Activated naive CD4-positive, alpha-beta T cell (primary cell): ENCODE measurements at places on chromosomes 11 and 22.

- DNase-seq: no peak
Measured at GRCh38 chr11:36512016-36512415, 1.9 kb upstream of the TRAF6 start.

GRCh38 chr22:19105456-19105855 lies 16.8 kb downstream of the DGCR2 start:
- DNase-seq: no peak

GRCh38 chr22:27679176-27679575 lies 122.4 kb downstream of the MN1 start:
- no peak for DNase-seq

DNA sequence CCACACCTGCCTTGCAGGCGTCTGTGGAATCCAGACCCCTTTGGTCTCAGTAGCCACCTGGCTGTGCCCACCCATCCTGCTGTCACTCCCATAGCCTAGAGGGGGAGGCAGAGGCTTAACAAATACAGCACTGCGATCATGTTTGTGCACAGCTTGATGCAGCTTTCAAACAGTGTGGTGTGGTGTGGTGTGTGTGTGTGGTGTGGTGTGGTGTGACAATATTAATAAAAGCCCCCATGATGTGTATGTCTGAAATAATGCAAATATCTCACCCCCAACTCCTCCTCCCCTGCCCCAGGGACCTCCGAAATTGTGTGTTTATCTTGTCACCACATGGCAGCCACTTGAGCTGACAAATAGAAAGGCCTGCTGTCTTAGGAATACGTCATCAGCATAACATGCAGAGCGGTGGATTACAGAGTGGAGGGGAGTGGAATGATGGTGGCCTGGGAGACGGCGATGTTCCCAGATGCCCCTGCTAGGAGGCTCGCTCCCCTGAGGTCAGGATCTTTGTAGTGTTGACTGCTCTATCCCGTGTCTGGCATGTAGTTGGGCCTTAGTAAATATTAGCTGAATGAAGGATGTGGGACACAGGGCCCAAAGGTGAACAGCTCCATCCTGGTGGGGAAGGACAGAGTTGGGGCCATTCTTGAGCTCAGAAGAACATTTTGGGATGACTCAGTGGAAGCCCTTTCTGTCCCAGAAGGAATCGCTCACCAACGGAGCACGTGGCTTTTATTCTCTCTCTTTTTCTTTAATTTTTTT lies 2.8 kb downstream of the PDXP start:
- DNase-seq: no peak

DNA sequence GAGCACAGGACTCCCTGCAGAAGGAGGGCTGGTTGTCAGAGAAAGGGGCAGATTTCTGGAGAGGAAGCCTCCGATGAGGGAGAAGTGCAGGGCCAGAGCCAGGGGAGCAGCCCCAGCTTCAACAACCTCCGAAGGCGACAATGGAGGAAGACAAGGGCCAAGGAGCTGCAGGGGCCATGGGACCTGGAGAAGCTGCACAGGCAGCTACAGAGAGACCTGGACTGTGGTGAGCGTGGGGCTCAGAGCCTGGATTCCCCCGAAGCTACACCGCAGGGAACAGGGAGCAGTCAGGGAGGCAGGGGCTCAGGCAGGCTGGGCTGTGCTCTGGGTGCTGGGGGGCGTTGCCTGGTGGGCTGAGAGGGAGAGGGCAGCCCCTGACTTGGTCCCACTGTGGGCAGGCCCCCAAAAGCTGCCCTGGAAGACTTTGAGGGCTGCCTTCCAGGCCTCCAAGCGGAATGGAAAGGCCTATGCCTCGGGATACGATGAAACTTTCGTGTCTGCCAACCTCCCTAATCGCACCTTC lies 2.4 kb downstream of the TSGA10IP start:
- no peak for DNase-seq

- DNase-seq: no peak
Measured at GRCh38 chr11:81112718-81113117, 1620.9 kb downstream of the FAM181B start.

GRCh38 chr22:25970999-25971811 lies 198.1 kb upstream of the SEZ6L start:
- no peak for DNase-seq

- no peak for DNase-seq
Measured at GRCh38 chr11:1122664-1123002, 35.1 kb upstream of the MUC5AC start.

GRCh38 chr11:121143921-121144320 lies 42.9 kb downstream of the TECTA start:
- no peak for DNase-seq

DNA sequence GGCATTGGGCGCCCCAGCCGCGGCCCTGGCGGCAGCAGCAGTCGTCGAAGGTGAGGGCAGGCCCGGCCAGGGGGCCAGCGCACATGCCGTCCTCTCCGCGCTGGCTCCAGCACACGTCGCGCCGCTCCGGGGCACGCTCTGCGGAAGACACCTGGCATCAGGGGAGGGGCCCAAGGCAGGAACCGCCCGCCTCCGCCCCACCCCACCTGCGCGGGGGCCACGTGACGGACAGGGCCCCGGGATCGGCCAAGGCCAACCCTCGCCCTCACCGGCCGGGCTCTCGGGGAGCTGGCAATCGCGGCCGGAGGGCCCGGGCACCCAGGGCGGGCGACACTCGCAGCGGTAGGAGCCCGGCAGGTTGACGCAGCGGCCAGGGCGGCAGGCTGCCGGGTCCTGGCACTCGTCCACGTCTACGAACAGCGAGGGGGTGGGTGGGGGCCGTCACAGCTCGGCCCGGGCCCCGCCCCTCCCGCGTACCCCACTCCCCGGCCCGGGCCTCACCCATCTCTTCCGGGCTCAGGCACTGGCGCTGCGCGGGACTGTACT lies 14.9 kb downstream of the SCYL1 start:
- peak; percentile 60 for DNase-seq

GRCh38 chr11:95434489-95435057 lies 203.6 kb upstream of the SESN3 start:
- DNase-seq: no peak

DNA sequence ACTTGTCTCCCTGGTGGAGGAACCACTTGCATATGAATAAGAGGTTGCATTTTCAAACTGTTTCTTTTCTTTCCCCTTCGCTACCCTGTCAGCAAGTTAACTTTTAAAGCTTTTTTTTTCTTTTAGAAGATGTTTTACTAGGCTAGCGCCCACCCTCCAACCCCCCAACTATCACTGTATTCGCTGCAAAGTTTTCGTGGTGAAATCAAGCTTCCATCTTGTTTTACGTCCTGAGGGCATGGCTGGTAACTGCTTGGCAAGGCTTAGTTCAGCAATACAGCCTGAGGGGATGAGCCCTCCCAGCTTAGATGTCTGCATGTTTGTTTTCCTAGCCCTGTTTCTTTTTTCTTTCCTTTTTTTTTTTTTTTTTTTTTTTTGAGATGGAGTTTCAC lies 1359.3 kb downstream of the LRRC4C start:
- DNase-seq: no peak

GRCh38 chr11:70546191-70546940 lies 148.0 kb downstream of the CTTN start:
- DNase-seq: no peak

- no peak for DNase-seq
Measured at GRCh38 chr22:38203090-38203810, 1.5 kb downstream of the MAFF start.

GRCh38 chr11:43545610-43546009 lies 134.9 kb upstream of the HSD17B12 start:
- DNase-seq: no peak

DNA sequence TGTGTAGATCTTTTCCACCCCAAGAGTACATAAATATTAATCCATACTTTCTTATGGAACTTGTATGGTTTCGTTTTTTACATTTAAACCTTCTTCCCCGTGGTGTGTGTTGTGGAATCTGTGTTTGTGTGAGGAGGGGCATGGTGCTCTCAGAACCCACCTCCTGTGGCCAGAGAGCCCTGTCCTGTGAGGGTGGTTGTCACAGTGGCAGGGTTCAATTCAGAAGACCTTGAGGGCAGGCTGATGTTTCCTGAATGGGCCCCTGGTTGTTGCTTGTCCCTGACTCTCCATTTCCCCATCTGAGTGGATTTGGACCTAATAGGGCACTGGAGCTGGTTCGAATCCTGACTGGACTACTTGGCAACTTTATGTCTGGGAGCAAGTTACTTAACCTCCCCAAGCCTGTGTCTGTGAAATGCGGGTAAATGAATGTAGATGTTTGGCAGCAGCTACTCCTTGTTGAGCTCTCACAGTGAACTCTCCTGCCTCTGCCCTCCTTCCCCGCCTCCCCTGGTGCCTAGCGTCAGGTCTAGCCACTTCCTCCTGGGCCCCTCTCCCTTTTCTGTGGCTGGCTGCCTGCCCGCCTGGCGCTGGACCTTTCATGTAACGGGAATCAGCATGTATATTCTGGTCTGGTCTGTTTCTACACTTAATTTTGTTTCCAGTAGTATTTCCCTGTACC lies 7.3 kb downstream of the NEAT1 start:
- DNase-seq: peak; percentile 33

GRCh38 chr22:49417326-49417725 lies 410.3 kb downstream of the BRD1 start:
- no peak for DNase-seq

- no peak for DNase-seq
Measured at GRCh38 chr22:50306753-50307749, at the start of gene PLXNB2. Gene PLXNB2 (minus strand): TSS chr22:50307646. CDS start chr22:50290584, 17,062 bp downstream.
